Heart right ventricle (tissue), 16 donors: ENCODE measurements at places on chromosomes 13 and 19. TPM values are rescaled to one million over a fixed set of nuclear protein-coding genes. Genes with fewer than 3 reads are reported as not detected.

Gene ZNF99
- not detected for total RNA-seq

Gene CEACAM4
- 0.26 TPM for total RNA-seq

- no peak for DNase-seq
Measured at GRCh38 chr13:111514610-111515306, 194.3 kb downstream of the TEX29 start.

GRCh38 chr19:3661284-3662238 lies 35.0 kb upstream of the CACTIN start:
- no peak for DNase-seq

DNA sequence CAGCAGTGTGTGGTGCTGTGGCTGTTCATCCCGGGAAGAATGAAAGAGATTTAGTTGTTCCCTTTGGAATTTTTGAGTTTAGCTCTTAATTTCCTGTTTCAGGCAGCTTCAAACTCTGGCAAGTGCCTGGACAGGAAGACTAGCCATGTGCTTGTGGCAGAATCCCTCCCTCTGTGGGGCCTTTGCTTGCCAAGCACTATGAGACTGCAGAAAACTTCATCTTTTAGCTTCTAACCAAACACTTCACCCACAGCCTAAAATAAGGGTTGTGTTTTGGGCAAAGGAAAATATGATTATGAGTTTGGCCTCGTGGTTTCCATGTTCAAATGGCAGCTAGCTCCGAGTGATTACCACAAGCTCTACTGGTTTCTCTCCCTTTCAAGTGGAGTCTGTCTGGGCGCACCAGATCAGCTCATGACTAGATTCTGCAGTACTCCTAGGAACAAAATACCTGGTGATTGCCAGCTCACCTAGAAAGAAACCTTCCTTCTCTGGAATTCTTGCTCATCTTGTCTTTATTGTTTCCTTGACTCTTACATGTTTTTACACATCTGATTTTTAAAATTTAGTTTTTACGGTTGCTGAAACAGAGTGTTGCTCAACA lies 707.5 kb downstream of the SLITRK6 start:
- DNase-seq = no peak

- no peak for DNase-seq
Measured at GRCh38 chr19:33679696-33680095, 57.9 kb downstream of the CHST8 start.

GRCh38 chr13:67200605-67201004 lies 29.5 kb downstream of the PCDH9 start:
- no peak for DNase-seq

- DNase-seq = no peak
Measured at GRCh38 chr19:50676625-50677197, 27.5 kb downstream of the C19orf81 start.

DNA sequence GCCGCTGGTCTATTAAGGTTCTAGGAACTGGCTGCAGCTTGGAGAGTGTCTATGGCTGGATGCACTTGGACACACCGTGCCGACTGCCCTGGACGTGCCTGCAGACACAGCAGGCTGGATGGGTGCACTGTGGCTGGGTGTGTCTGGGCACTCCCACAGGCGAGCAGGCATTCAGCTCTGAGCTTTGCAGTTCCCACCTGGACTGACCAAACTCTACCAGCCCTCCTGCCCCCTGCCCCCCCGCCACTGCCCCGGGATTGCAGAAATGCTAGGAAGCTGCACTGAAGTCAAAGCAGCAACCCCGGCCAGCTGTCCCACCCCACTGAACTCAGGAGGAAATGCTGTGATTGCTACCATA lies 7.0 kb upstream of the LRP3 start:
- DNase-seq = no peak
